NCI-H748 treated with DMSO at 0.1 percent for 48 hours (cell line): ENCODE measurements at places on chromosomes 7 and 10.

- DNase-seq = peak; percentile 31
Measured at GRCh38 chr7:96921231-96921630, 84.1 kb upstream of the DLX6 start.

DNA sequence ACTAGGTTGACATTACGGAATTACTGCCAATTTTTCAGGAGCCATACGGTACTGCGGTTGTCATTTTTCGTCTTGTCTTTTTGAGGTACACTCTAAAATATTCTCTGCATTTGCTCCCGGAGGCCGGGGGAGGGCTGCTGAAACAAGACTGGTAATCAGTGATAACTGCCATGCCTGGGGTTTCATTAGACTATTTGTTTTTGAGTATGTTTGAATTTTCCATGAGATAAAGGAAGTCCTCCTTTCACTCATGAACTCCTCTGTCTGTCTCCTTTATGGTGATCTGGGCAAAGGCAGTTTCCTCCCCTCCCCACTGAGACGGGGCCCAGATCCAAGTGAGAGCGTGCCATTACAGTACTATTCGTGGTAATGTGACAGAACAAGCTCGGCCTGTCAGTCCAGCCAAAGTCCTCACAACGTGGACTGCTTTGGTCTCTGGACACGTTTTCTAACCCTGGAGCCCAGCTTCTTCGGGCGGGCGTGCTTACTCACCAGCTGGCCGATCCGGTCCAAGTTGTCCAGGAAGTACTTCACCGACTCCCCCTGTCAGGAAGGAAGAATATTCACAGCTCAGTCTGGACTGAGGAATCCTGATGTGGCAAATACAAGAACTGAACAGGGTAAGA lies 45.1 kb downstream of the AMZ1 start:
- DNase-seq = no peak

GRCh38 chr7:7395785-7396184 lies 139.9 kb downstream of the COL28A1 start:
- DNase-seq = peak; percentile 15

- no peak for DNase-seq
Measured at GRCh38 chr7:103547451-103548284, 101.7 kb upstream of the SLC26A5 start.

DNA sequence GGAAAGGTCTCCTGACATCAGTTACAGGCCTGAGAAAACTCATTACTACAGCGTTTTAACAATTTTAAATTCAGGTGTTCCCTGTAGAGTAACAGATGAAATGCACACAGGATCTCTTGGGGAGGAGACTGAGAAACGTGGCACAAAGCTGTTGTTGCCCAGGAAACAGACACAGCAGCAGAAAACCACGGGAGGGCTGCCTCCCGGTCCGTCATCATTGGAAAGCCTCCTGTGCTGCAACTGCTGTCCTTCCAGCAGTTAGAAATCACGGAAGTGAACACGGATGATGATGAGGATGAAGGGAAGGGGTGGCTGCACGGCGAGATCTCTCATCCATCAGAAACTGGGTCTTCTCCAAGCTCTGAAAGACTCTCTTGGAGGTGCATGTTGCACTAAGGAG lies 94.6 kb upstream of the RNF32 start:
- peak; percentile 86 for DNase-seq

DNA sequence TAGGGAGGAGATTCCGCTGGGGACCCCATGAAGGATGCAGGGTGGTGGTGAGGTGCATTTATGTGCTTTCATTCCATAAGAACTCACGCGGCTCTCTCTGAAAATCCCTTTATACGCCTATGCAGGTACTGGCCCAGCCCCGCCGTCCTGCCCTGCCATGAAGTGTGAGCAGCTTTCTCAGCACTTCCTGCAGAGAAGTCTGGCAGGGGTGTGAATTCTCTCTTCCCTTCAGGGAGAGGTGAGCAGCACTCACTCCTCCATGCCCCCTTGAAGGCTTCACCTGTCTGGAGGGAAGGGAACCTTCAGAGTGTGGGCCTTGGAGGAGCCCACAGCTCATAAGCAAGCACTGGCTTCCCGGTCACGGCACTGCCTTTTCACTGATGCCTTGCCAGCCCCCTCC lies 34.0 kb downstream of the PPP2R2D start:
- no peak for DNase-seq

DNA sequence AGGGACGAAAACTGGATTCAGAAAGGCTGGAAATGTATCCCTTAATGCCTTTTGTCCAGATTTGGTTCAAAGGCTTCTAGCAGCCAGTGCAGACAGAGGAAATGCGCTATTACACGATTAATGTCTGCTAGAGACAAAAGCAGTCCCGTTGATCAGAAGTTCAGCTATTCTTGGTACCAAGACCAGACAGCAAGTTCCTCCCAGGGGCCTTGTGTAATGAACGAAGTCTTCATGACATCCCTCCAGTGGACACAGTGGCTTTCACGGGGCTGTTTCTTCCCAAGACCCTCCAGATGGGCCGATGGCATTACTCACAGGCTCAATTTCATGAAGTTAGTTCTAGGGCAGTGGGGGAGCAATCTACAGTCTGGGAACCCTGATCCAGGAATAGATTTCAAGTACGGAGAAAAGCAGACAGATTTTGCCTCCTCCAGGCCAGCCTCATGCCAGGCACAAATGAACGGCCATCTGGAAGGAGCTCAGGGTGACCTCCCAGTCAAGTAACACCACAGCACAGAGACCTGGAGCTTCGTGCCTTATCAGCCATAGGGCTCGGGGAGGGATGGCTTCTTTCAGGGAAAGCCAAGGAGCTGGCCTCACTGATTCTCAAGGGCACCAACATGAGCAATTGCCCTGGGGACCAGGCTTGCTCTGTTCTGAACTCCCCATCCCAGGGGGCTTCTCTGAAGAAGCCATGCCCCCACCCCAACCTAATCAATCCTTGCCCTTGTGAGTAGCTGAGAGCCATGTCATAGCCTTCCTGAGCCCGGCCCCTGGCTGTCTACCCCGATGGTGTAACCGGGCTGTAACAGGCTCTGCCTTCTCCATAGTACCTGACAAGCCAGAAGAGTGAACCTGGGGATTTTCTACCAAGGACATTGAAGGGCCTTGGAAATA lies 101.1 kb downstream of the PRKAG2 start:
- no peak for DNase-seq

DNA sequence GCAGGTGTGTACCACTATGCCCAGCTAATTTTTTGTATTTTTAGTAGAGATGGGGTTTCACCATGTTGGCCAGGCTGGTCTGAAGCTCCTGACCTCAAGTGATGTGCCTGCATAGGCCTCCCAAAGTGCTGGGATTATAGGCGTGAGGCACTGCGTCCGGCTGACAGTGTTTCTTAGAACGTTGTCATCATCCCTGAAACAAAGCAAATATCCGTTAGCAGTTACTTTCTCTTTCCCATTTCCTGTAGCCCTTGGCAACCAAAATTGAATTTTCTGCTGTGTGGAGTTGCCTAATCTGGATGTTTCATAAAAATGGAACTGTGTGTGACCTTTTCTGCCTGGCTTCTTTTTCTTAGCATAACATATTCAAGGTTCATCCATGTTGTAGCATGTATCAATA lies 22.4 kb downstream of the ZNF33A start:
- no peak for DNase-seq

GRCh38 chr10:15897287-15897686 lies 37.0 kb upstream of the MINDY3 start:
- no peak for DNase-seq

DNA sequence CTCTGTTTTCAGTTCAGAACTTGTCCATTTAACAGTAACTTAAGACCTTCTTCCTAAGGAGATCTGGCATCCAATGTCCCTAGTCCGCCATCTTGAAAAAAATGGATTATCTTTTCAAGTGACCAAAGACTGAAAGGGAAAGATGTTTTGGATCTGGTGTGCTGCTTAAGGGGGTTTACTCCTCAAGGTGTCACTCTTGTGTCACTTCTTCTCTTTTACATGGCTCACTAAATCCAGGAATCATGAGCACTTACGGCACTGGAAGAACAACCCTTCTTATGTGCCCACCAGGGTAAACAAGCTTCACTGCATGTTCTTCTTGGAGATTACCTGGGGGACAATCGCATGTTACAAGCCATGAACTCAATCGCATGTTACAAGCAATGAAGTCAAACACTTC lies 43.7 kb downstream of the ANXA8 start:
- DNase-seq = no peak

DNA sequence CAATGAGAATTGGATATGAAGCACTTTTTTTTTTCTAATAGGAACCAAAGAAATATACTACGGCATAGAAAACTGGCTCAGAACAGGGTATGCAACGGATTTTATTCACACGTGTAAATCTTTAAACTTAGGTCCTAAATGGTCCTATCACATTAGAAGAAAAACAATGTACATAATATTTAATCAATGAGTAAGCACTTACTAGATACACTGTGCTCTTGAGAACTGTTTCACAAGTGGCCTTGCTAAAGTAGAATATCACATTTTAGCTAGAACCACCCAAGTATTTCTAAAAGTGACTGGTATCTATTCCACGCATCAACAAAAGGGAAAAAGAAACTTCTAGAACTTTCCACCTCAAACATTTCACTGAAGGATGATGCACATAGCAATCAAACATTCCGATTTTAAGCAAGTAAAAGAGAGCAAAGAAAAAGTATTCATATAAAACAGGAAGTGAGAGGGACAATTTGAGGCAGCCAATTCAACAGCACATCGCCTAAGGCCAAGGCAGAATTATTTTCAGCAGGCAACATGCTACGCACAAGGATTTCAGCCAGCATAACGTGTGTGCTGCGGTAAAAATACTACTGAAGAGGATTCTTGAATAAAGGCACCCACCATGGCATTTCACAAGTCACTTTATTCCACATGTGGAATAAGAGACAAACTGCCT lies 55.8 kb downstream of the PARD3 start:
- no peak for DNase-seq

DNA sequence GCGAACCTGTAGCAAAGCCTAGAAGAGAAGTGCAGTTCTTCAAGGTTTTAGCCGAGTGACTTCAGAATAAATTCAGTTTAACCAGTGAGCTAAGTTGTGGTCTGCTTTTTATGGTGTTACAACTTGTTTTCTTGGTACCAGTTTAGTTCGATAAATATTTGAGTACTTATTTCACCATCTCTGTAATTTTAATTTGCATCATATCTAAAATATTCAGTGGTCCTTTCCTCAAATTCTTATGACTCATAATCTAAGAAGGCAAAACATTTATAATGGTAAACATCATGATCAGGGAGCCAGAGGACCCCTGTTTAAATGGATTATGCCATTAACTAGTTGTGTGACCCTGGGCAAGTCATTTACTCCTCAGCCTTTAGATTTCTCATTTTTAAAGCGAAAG lies 4.1 kb upstream of the BMPER start:
- DNase-seq = no peak

- DNase-seq = no peak
Measured at GRCh38 chr7:27168265-27168947, 3.1 kb upstream of the HOXA9 start.

- DNase-seq = no peak
Measured at GRCh38 chr10:127612-128432, 7.4 kb upstream of the ZMYND11 start.

GRCh38 chr10:37752334-37752875 lies 105.0 kb downstream of the ZNF248 start:
- DNase-seq = no peak

DNA sequence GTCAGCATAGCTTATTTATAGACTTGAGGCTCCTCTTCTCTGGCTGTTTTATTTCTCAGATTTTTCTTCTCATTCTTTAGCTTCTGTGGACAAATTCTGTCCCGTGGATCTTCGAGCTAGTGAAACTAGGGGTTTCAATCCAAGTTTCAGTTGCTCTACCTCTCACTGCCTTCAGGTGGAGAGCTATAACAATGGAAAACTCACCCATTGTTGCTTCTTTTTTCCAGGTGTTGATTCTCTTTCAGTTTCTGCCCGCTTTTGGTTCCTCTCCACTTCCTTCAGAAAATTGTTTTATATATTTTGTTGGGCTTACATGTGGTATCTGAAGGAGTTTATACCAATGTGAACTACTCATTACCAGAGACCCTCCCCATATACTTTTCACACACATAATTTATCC lies 266.1 kb downstream of the TCF7L2 start:
- no peak for DNase-seq

- peak; percentile 28 for DNase-seq
Measured at GRCh38 chr7:155796381-155797261, 15.6 kb downstream of the SHH start.

- no peak for DNase-seq
Measured at GRCh38 chr7:155017834-155018233, 14.9 kb upstream of the PAXIP1 start.

- no peak for DNase-seq
Measured at GRCh38 chr10:6140965-6141295, 52.1 kb downstream of the RBM17 start.

DNA sequence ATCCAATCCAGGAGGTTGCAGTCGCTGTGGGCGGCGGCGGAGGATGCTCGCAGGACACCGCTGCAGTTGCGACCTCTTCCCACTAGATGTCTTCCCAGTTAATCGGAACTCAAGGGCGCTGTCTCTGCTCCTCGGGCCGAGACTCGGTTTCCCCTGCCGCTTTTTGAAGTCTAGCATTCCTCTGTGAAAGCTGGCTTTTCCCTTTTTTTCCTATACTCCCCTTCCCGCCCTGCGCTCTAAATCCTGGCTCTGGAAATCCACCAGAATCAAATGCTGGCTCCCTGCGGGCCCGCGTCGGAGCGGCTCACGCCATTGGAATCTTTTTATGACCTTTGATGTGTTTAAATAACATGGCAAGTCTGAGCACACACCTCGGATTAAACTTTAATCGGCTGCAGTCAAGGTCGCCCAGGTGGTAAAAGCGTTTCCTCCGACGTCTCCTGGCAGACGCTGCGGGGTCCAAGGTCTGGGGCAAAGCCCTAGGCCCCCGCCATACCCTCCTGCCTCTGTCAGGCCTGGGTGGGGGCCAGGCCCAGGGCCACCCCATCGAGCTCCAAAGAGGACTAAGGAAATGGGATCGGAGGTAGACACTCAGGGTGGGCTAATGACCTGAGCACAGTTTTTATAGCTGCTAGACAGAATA lies 10.7 kb upstream of the HOXA13 start:
- no peak for DNase-seq
